T-helper 17 cell (primary cell): ENCODE measurements at places on chromosomes 16 and 17. TPM values are rescaled to one million over a fixed set of nuclear protein-coding genes. Genes with fewer than 3 reads are reported as not detected.

The OTOP3 gene
- not detected for total RNA-seq

The SKAP1 gene
- 136 TPM for total RNA-seq

DNA sequence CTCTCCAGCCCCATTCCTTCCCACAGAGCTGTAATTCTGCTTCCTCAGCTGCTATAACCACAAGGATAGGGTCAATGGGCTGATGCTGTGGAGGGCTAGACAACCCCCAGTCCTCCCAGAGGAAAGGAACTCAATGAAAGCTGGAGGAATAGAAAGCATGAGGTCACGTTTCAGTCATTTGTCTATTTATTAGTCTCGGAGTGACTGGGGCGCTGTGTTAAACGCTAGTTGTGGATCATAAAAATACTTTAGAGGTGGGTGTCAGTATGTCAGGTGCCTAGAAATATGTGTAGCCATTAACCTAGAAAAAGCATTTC, 787 bp upstream of the CCL3L1 start:
- H3K36me3 ChIP-seq: peaks cover 2% of the 10 kb centered on the region
- H3K27me3 ChIP-seq: peaks cover 81% of the 10 kb centered on the region
- H3K4me1 ChIP-seq: peaks cover 23% of the 10 kb centered on the region
- DNase-seq: no peak
- no peak overlapping the region for H3K27ac ChIP-seq

- H3K36me3 ChIP-seq: peaks cover 10% of the 10 kb centered on the region
- H3K27ac ChIP-seq: no peak overlapping the region
- peaks cover 10% of the 10 kb centered on the region for H3K4me1 ChIP-seq
- no peak overlapping the region for H3K4me3 ChIP-seq
- no peaks in the 10 kb centered on the region for H3K27me3 ChIP-seq
Measured at GRCh38 chr16:57049678-57050077, 42.7 kb upstream of the CPNE2 start.
